ENCODE measurements at places on chromosomes 2 and 18.
A peak's percentile ranks its signal among the peaks of the same experiment; 100 is the strongest.

DNA sequence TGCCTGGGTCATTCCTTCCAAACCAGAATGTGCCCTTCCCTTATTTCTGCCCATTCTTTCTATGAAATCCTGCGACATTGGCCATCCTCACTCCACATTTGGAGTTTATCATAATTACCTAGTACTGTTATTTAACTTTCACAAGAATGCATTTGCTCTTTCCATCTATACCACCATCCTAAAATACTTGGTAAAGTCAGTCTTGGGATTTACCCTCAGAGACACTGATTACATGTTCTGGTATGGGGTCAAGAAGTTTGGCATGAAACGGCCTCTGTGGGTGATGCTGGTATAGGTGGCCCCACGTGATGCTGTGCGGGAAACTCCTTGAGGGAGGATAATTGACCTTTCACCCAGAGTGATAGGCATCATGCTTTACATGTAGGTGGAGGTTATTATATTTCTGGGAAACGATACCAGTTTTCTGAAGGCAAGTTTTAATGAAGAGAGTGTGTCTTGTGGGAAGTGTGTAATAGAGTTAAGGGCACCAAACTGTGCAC, 123.5 kb downstream of the FMNL2 start:
- no peak for DNase-seq

DNA sequence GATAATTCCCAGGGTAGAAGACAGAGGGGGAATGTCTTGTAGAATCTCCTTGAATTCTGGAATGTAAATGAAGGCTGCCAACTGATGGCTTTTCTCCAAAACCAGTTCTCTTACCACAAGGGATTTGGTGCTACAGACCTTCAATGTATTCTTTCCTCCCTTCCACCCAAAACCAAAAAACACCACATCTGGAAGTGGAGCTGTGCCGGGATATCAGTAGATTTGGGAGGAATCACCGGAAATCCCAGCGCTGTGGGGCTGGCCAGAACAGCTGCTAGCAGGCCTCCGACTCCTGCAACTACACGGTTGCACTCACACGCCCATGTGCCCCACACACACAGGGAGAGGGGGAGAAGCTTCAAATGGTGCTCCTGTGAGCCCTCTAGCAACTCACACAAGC, 45.7 kb downstream of the RPL31 start:
- DNase-seq = no peak

GRCh38 chr2:96844405-96844808, 586 bp upstream of the ANKRD23 start:
- DNase-seq = no peak

- no peak for DNase-seq
Observed at GRCh38 chr2:158689391-158689790, 105.7 kb upstream of the DAPL1 start.

DNA sequence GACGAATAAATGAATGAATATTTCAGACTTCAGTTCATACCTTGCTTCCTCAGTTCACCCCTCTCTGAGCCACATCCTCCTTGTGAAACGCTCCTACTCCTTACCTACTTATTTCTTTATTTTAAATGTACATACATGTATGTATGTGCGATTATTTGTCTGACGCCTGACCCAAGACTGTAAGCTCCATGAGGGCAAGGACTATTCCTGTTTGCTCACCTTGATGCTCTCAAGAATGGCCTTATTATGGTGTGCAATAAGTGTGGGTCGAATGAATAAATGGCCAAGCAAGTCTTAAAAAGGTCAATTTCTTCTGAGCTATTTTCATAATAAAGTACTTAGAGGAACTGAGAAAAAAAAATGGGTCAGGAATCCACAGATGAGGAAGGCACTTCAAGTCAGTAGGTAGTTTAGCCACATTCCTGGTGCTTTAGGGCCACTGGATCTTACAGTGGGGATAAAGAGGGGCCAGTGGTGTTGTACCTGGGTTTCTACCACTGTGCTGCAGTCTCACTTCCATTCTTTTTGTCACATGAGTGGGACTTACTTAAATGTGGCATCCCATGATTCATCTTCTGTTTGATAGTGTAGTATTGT, 74.7 kb downstream of the SDC1 start:
- no peak for DNase-seq

DNA sequence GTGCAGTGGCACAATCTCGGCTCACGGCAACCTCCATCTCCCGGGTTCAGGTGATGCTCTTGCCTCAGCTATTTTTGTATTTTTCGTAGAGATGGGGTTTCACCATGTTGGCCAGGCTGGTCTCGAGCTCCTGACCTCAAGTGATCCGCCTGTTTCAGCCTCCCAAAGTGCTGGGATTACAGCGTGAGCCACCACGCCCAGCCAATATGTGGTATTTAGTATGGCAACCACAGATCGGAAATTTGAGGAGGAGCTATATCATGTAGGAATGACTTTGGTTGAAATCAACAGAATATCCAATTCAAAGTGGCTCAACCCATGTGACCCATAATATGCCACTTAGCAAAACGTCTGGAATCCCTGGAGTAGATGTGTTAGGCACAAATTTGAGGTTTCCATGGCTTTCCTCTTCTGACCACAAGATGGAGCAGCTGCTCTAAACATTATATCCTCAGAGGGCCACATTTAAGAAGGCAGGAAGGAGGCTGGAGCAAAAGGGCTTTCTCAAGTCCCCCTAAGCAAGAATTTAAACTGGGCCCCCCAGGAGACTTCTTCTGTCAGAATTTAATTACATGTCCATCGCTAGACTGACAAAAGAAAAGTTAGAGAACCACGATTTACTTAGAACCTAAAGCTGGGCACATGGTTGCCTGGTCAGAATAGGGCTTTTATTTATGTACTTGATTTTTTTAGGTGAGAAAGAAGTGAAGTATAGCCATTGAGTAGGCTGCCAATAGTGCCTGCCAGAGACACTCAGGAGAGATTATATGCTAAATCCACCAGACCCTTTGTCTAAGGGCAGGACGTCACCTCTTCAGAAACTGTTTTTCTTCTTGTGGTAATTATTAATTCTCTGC, 49.6 kb upstream of the ITSN2 start:
- peak; percentile 68 for DNase-seq

GRCh38 chr2:8459474-8459873, 222.4 kb upstream of the ID2 start:
- no peak for DNase-seq

DNA sequence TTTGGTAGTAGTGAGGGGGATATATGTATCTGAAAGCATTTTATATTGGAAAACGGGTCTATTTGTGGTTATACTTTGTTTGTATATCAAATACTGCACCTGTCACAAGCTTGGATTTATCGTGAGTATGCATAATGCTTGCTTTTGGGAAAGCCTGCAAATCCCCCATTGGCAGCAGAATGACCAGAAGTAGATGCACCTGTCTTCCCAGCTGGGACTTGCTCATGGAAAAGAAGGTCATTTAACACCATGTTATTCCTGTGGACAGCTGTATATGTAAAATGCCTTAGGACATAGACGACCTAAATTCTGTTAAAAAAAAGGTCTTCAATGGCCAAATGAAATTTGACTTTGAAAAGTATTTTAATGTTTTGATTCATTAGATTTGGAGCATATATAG, 599.4 kb downstream of the XIRP2 start:
- DNase-seq = no peak

- no peak for DNase-seq
Observed at GRCh38 chr2:102718387-102719316, 43.2 kb upstream of the TMEM182 start.

GRCh38 chr2:235937087-235937486, 231.1 kb downstream of the GBX2 start:
- no peak for DNase-seq

- no peak for DNase-seq
Observed at GRCh38 chr2:68767031-68767961, 32.7 kb downstream of the ARHGAP25 start.

- peak; percentile 79 for DNase-seq
Observed at GRCh38 chr2:6780765-6781274, 84.9 kb downstream of the CMPK2 start.

- DNase-seq = no peak
Observed at GRCh38 chr2:12212841-12213597, 466.6 kb downstream of the LPIN1 start.

DNA sequence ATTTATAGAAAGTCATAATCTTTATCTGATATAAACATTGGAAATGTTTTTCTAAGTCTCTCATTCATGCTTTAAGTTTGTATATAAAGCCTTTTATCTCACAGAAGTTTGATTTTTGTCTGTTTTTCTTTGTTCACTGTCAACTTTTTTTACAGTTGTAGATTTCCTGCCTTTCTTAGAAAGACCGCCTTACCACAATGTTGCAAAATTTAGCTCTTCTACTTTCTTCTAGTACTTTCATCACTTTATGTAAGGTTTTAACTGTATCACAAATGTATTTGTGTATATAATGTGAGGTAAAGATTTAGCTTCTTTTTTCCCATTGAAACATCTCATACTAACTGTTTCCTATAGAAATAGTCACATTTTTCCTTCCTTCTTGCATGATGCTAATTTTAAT, 136.1 kb downstream of the DNAH6 start:
- no peak for DNase-seq

DNA sequence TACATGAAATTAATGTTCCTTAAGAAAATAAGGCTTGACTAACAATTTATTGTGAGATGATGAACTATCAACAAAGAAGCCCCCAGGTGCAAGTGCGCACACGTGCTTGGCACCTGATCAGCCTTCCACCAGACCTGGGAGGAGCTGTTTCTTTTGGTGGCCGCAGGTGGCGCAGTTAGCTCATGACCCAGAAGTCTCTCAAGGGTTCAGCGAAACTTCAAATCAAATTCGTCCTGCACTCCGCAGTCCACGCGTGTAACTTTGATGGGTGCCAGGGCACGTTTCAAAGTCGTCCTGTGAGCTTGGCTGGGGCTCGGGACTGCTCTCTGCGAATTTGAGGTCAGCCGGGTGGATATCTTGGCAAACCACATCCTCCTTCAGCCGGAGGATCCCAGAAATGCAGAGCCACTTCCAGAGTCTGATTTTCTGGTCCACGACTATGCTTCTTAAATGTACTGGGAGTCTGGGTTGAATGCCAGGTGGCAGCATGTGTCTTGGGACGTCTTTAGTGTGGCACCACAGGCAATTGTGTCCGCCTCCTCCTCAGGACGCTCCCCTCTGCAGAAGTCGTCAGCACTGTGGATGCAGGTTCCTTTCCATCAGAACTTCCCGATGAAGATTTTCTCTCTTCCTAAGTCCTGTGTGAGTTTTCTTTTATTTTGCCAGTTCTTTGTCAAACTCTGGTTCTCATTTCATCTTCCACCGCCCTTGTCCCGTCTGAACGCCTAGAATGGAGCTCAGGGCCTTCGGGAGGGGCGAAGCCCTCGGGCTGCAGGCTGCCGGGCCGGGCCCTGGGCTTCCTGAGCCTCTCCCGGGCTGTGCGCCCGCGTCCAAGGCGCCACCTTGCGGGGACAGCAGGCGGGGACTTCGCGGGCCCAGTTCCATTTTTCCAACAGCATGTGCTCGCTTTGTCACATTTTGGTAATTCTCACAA, 61.3 kb upstream of the RAPGEF4 start:
- DNase-seq = peak; percentile 45

- DNase-seq = no peak
Observed at GRCh38 chr2:23587341-23587880, 202.4 kb downstream of the KLHL29 start.

DNA sequence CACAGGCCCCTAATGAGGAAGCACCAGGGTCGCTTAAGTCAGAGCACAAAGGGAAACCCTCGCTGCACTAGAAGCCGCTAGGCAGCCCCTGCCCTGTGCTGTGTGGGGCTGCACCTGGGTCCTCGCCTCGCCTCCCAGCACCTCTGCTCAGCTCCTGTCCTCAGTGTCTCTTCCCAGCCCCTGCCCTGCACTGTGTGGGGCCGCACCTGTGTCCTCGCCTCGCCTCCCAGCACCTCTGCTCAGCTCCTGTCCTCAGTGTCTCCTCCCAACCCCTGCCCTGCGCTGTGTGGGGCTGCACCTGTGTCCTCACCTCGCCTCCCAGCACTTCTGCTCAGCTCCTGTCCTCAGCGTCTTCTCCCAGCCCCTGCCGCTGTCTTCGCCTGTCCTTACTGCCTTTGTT, 342.8 kb downstream of the EIPR1 start:
- DNase-seq = no peak

- no peak for DNase-seq
Observed at GRCh38 chr18:79590191-79591031, 89.2 kb upstream of the CTDP1 start.

DNA sequence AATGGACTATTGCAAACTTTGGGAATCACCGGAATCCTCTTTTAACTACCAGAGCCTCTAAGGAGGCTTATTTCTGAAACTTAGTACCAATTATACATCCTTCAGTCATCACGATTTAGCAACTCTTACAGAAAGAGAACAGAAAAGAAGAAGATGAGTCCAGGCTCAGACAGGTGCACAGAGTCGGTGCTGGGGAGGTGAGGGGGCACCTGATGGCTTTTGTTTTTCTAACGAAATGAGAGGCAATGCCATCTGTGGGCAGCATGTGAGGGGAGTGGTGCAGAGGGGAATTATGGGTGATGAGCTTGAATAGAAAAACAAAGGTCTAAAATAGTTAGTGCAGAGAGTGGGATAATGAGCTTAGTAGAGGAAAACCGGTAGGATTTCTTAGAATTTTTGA, 522.6 kb downstream of the CMPK2 start:
- DNase-seq = no peak

GRCh38 chr2:4653991-4654390, 950.6 kb downstream of the DCDC2C start:
- no peak for DNase-seq

DNA sequence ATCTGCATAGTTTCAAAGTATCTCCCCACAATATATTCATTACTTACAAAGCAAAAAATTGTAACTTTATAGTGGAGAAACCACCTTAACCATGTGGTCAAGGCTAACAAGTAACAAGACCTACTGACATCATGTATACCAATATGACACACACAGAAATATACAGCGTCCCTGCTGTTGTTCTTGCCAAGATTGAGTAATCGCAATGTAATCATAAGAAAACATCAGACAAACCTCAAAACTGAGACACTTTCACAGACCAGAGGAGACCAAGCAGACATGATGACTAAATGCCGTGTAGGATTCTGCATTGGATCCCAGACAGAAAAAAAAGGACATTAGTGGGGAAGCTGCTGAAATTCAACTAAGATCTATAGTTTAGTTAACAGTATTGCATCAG, 123.0 kb downstream of the ACAA2 start:
- peak; percentile 98 for DNase-seq

DNA sequence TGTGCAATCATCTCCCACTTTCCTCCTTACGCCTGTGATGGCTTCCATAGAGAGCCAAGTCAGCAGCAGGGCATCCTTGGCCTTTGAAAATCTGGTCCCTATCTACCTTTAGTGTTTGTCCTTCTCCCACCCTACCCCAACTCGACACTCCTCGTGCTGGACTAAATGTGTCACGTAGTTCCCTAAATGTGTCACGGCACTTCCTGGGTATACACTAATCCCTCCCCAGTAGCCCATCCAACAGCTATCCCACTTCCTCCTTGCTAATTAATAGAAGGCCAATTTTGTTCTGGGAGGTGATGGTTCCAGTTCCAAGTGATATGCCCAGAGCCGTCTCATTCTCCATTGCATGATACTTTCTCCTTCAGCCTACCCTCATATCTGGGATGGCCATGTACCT, 36.5 kb upstream of the ZFP36L2 start:
- DNase-seq = no peak

- no peak for DNase-seq
Observed at GRCh38 chr2:112887964-112888749, 22.8 kb upstream of the IL37 start.
